ENCODE measurements at places on chromosomes 1 and 21. TPM values are rescaled to one million over a fixed set of nuclear protein-coding genes. Genes with fewer than 3 reads are reported as not detected.

The ADAMTS1 gene
- 274 TPM for total RNA-seq

The ACTRT2 gene
- not detected for total RNA-seq

The PADI2 gene
- 0.19 TPM for total RNA-seq

The HUNK gene
- total RNA-seq = not detected

The TRPM2 gene
- total RNA-seq = not detected

The ARHGEF10L gene
- 20.1 TPM for total RNA-seq

The NES gene
- total RNA-seq = 49.6 TPM

The TNFRSF4 gene
- not detected for total RNA-seq

The UMODL1 gene
- total RNA-seq = under 0.01 TPM

The MYOG gene
- total RNA-seq = not detected

The AMY2B gene
- 1.5 TPM for total RNA-seq

The LMX1A gene
- total RNA-seq = not detected

The LAMC2 gene
- total RNA-seq = 2.8 TPM

The KIRREL1 gene
- total RNA-seq = 92.4 TPM

The ERVH48-1 gene
- under 0.01 TPM for total RNA-seq

Data from regular cardiac myocyte (primary cell).